Cardiac septum (tissue), 1 donor: ENCODE measurements at places on chromosomes 1 and 21. TPM values are rescaled to one million over a fixed set of nuclear protein-coding genes. Genes with fewer than 3 reads are reported as not detected.

- DNase-seq, result no peak
Measured at GRCh38 chr1:204152310-204153044, 633 bp upstream of the ETNK2 start.

- DNase-seq, result peak; percentile 96
Measured at GRCh38 chr1:7770997-7771822, at the start of gene VAMP3. Gene VAMP3 (plus strand): TSS chr1:7771296. CDS start chr1:7771384, 88 bp downstream.

GRCh38 chr1:209600541-209600940 lies 17.0 kb downstream of the CAMK1G start:
- no peak for DNase-seq

OR4F29 gene
- not detected for total RNA-seq
